ENCODE measurements at places on chromosomes 7 and 10.

- no peak for DNase-seq
Measured at GRCh38 chr7:105028004-105028403, 14.0 kb downstream of the KMT2E start.

- no peak for DNase-seq
Measured at GRCh38 chr10:92218569-92218968, 72.3 kb downstream of the CPEB3 start.

DNA sequence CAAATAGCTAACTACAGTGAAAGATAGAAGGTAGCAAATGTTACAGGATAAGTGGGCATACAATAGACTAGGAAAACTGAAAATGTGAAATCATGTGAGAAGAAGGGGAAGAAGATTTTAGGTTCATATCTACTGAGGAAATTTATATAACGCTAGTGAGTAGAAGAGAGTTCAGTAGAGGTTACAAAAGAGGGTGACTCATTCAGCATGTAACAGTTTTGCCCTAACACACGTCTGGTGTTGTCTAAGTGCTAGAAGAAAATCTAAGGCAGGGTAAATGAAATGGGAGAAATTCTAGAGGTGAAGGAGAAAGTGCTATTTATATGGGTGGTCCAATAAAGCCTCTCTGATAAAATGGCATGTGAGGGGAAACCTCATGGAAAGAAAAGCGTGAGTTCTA, 731.4 kb upstream of the POT1 start:
- no peak for DNase-seq

DNA sequence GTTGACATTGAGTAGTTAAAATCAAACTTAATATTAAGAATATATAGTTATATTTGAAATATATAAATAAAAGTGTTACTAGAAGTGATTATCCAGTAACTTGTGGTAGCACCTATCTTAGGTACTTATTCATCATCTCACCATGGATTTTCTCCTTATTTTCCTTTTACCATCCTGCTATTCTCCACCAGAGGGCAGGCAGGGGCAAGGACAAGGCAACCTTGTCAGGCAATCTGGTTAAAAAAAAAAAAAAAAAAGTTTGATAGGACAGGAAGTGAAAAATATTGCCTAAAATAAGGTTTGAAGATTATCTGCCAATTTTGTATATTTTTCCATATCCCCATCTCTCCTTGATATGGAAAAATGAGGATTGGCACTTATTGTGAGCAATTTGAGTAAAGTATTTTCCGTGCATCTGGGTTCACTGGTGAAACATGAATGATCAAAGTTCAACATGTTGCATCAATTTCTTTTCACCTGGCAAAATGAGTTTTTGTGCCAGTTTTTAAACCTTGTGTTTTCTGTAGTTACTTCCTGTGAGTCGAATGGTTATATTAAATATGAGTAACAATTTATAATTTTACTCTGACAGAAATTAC, 256.7 kb downstream of the AGMO start:
- DNase-seq = peak; percentile 7

DNA sequence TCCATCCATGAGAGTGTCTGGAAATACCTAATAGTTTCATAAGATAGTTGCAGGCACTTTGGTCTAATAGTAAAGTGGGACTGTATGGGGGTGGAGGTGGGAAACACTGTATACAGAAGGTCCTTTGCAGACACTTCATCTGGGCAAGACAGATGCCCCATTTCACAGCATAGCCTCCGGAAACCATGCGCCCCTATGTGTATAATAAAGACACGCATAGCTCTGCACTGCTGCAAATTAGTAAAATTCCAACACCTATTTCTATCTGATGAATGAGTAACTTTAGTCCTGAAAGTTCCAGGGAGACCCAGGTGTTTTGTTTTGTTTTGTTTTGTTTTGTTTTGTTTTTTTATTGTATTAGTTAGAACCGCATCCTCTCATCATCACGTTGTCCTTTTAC, 187.1 kb downstream of the CREB5 start:
- no peak for DNase-seq

DNA sequence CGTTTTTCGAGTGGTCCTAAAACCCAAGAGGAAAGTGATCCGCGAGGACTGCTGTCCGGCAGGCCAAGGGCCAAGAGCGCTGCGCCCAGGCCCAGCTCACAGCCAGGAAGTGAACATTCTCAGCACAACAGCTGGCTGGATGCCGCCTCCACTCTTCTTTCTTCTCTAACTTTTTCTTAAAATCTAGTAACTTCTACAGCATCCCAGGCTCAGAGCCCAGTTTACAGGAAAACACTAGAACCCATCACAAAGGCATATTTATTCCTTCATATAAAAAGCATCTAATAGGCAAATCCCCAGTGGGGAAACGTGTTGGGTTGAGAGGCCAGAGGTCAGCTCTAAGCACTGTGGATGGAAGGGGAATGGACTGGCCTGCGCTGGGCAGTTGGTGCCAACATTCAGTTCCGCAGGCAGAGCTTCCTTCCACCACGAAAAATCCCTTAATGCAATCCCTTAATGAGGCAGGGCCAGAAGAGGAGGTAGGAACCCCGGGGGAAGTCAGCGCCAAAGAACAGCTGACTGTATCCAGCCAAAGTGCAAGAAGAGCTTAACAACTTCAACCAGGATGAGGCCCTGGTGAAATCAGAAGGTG, 74.8 kb downstream of the ZRANB1 start:
- DNase-seq = peak; percentile 60

DNA sequence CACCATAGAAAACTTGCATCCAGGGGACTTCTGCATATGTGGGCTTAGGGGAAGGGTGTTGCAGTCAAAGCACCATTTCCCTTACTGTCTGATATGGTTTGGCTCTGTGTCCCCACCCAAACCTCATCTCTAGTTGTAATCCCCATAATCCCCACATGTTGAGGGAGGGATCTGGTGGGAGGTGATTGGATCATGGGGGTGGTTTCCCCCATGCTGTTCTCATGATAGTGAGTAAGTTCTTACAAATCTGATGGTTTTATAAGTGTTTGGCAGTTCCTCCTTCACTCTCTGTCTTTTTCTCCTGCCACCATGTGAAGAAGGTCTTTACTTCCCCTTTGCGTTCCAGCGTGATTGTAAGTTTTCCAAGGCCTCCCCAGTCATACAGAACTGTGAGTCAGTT, 177.4 kb downstream of the ADK start:
- no peak for DNase-seq

GRCh38 chr10:96357038-96357620, 1.7 kb downstream of the OPALIN start:
- peak; percentile 87 for DNase-seq

DNA sequence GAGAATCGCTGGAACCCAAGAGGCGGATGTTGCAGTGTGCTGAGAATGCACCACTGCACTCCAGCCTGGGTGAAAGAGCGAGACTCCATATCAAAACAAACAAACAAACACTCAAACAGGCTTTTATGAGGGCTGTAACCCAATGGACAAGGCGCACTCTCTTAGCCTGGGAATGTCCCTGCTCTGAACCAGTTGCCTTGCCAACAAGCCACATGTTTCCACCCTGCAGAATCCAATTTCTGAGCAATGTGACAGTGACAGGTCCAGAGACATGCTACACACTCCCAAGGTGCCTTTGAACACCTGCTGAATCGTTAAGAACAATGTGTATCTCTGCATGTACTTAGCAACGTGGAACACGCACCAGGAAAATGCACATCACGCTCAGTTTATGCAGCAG, 186.8 kb upstream of the AUTS2 start:
- DNase-seq = no peak

DNA sequence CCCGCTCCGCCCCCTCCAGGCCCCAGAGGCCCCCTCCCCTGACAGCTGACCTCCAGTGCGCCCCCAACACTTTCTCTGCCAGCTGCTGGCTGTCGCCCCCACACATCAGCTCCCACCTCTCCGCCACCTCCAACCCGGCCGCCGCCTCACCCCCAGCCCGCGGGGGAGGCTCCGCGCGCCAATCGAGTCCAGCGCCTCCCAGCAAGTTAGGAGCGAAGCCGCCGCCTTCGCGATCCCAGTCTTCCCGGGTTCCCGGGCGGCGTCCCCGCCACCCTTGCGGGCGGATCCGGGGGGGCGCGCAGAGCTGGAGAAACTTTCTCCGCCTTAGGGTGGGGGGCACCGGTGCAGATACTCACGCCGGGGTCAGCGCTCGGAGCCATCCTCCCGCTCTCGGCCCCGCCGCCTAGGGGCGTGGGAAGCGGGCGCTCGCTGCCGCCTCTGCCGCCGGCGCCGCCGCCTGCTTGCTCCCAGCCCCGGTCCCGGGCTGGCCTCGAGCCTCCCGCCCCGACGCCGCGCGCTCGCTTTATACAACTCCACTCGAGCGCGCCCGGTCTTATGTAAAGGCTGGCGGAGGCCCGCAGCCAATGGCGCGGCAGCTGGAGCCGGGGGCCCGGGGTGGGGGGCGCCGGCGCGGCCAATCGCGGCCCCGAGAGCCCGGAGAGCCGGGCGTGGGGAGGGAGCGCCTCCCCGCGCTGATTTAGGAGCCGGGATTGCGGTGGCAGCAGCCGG, at the start of gene CRTAC1:
Gene CRTAC1 (minus strand): TSS at position 529 of the 729 bp plus-strand sequence. CDS start 149 bp downstream, at position 380.
- peak; percentile 84 for DNase-seq

DNA sequence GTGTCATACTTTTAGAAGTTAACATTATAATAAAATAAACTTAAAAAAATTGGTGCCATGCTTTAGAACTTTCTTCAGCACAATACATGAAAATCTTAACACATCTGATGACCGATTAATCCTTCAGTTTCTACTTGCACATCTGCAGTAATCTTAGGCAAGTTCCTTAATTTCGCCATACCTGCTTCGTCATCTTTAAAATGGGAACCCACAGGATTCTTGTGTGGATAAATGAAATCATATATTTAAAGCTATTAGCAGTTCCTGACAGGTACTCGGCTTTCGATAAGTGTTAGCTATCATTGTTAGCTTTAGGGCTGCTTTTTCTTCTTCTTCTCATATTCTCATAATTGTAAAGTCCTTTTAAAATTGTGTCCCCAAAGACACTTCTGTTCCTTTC, 907 bp upstream of the VPS50 start:
- DNase-seq = no peak

DNA sequence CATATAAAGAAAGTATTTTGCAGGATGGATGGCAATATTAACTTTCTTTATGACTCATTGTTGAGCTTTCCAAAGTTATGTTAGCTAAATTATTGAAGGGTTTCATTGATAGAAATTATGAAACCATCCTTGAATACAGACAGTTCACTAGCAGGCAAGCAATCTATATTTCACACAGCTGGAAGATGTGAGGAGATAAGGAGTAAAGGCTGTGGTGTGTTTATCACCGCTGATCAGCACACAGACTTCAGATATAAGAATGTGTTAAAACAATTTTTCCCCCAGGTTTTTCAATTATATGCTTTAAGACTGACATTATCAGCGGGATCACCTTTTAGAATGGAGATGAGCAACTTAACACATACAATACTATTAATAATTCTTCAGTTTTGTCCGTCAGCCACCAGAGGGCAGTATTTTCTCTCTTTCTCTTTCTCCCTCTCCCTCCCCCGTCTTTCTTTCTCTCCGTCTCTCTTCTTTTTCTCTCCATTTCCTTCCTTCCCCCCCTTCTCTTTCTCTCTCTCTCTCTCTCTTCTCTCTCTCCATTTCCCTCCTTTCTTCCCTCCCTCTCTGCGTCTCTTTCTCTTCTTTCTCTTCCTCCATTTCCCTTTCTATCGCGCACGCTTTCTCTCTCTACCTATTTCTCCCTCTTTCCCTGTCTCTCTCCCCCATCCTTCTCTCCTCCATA, 62.9 kb upstream of the FAM171A1 start:
- DNase-seq = peak; percentile 66

- no peak for DNase-seq
Measured at GRCh38 chr7:158865462-158865922, 9.1 kb downstream of the DYNC2I1 start.

DNA sequence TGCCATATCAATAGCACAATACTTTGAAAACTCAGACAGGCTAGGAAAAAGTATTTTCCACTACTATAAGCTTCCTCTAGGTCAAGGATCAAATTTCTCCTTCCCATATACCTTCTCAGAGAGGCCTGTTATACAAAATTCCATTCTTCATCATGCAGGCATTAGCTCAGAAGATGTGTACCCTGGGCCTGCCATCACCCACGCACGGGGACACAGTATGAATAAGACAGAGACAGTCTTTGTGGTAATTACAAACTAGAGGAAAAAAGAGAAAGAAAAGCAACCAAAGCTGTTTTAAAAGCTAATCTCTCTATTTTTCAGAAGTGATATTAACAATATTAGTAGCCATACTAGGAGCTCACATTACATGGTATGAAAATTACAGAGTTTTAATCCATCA, 236.8 kb upstream of the AOAH start:
- no peak for DNase-seq

DNA sequence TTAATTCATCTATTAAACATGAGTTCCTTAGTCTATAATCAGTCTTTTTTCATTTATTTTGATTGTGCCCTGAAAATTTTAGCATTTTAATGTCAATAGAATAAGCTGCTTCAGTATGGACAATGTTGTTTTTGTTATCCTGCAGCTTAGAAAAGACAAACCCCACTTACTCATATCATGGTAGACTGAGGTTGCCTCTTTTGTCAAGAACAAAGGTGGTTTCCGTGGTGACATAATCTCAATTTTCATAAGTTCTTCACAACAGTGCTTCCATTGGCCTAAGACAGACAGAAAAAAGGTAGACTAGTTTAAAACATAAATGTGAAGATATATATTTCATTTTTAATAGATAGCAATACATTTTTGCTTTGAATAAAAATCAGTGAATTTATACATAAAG, 69.1 kb downstream of the RTKN2 start:
- no peak for DNase-seq

GRCh38 chr10:86203162-86203905, 163.3 kb downstream of the GRID1 start:
- DNase-seq = no peak

GRCh38 chr7:149561072-149561471, 63.5 kb upstream of the ZNF746 start:
- no peak for DNase-seq

DNA sequence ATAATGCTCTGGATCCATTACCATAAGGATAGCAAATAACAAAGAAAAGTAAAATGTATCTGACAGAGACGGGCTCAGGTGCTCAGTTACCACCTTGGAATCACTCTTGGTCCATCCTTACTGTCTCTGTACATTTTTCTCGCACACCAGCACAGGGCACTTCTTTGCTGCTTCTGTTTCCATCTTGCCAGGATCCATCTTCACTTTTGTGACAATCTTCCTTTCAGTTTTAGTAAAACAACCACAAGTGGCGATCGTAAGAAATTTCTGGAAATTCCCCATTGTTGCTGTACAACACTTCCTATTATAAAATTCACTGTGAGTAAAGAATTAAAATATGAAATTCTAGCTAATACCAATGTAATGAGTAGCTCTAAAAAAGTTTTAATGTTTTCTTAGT, 695.5 kb downstream of the GRM8 start:
- no peak for DNase-seq

GRCh38 chr7:913736-914520, 37.6 kb downstream of the GET4 start:
- peak; percentile 60 for DNase-seq

GRCh38 chr7:147443942-147444341, 1146.6 kb upstream of the C7orf33 start:
- DNase-seq = no peak

GRCh38 chr7:158245724-158246041, 341.9 kb downstream of the PTPRN2 start:
- DNase-seq = no peak

DNA sequence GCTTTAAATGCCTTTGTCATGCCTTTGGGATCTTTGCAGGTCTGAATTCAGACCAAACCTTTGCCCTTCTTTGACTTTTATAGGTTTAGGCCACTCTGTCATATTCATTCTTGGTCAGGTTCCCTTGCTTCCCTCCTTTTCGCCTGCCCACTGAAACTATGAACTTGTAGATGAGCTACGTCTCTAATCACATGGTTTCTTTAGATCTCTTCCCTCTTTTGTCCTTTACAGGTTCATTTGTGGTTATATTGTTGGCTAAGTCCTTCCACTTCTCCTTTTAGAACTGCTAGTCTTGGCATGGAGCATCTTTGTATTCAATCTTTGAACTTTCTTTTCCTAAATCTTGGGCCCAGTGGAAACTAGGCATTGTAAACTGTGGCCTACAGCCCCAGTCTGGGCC, 104.0 kb upstream of the ZEB1 start:
- DNase-seq = peak; percentile 30
